ENCODE measurements at places on chromosomes 4 and X.
A peak's percentile ranks its signal among the peaks of the same experiment; 100 is the strongest.

DNA sequence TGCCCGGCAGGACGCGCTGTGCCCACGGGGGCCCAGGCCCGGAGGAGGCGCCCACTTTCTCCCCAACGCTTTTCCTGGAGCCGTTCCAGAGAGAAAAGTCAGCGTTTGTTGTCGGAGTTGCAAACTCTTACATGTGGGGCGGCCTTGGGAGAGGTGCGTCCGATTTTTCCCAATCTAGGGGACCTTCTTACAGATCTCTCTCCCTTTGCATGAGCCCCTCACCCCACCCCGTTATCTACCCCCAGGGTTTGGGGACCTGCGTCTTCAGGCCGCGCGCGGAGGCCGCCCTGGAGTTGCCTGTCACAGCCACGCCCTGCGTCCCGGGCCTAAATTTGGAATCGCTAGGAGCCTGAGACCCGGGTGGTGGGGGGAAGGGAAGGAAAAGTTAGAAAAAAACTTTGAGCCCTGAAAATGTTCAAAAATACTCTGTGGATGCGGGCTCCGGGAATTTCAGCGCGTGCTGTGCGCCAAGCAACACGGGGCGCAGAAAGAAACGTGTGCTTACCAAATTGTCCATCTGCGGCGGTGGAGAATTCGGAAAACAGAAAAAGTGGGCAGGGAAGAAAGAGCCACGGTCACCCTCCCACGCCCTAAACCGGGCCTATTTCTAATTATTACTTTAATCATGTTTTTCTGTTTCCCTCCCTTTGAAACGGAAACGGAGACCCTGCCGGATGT, 587 bp downstream of the CD99 start:
- DNase-seq = no peak

DNA sequence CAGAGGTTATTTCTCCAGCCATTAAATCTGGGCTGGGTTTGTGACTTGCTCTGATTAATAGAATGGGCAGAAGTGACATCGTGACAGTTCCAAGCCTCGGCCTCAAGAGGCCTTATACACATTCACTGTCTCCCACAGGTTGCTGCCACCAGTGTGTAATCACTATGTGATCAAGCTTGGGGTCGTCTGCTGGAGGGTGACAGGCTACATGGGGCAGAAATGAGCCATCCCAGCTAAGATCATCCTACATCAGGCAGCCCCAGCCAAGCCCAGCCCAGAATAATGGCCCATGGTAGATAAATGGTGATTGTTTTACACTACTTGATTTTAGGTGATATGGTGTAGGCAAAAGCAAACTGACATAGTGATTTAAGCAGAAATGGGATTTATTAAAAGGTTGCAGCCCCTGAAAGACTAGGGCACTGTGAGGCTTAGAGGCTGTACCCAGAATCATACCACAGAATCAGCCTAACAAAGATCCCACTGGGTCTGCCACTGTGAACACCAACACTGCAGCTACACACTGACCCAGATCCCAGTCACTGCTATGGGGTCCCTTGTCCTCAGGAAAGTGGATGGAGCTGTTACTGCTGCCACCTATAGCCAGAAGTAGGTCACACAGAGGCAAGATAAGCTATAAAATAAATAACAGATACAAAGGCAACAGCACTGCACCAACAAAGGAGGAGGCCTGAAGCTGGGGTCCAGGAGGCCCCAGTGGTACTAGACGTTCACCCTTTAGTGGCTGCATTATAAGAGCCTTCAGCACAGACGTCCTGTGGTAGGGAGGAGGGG, 159.6 kb upstream of the RBPJ start:
- no peak for DNase-seq

GRCh38 chr4:185508181-185508580, 27.1 kb downstream of the PDLIM3 start:
- no peak for DNase-seq

DNA sequence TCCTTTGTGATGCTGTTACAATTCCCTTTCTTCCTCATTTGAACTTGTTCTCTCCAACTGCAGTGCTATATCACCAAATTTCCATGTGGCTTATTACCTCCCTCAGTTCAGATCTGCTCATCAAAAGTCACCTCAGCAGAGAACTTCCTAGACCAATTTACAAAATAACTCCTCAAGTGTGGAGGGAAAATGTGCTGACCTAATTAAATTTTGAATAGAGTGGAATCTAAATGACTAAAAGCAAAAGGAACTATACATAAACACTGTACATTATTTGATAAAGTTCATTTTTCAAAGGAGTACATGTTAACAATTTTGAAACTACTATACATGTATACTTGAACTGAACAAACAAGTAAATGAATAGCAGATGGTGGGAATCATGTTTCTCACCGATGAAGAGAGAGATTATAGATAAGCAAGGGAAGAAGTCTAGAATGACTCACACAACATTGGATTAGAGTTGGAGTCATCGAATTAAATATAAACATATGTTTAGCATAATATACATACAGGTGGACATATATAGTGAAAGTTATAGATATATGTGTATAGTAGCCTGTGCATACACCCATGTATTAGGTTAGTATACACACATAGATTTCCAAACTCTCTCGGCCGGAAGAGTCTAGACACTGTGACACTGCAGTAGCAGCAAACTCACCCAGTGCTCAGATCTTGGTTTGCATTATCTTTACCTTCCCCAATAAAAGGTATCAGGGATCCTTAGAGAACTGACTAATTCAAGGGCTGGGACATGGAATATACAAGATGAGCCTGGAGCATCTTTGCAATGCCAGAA, 318.7 kb downstream of the PCDH18 start:
- DNase-seq = no peak

- no peak for DNase-seq
These were observed 594.7 kb downstream of the SMARCA1 start for GRCh38 chrX:128928636-128929035.

DNA sequence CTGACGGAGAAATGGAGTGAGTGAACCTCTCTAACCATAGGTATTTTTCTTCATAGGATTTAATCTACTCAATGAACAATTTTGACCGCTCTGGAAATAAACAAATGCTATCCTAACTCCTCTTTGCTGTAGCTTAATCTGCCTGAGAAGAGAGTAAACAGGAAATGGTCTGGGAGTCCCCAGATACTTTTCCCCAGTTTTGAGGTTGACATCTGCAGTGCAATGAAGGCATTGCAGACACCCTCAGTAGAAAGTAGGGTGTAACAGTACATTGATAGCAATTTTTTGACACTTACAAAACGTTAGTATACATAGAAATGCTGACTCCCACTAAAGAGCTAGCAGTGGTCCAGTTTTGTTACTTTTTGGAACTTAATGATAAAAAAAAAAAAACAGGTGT, 495.9 kb upstream of the FAM241A start:
- no peak for DNase-seq

- no peak for DNase-seq
These were observed 97.9 kb downstream of the MAB21L2 start for GRCh38 chr4:150679765-150680343.

- DNase-seq = no peak
These were observed 24.9 kb upstream of the MTM1 start for GRCh38 chrX:150543230-150544155.

DNA sequence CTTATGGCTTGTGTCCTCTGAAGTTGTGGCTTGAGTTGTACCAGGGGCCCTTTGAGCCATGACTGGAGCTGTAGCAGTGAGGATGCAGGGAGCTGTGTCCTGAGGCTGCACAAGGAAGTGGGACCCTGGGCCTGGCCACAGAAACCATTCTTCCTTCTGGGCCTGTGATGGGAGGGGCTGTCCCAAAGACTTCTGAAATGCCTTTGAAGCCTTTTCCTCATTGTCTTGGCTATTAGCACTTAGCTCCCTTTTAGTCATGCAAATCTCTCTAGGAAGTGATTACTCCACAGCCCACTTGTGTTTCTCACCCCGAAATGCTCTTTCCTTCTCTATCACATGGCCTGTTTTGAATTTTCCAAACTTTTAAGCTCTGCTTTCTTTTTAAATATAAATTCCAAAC, 92.4 kb downstream of the FHDC1 start:
- no peak for DNase-seq

- no peak for DNase-seq
These were observed 612.7 kb downstream of the KCTD8 start for GRCh38 chr4:43835869-43836268.

DNA sequence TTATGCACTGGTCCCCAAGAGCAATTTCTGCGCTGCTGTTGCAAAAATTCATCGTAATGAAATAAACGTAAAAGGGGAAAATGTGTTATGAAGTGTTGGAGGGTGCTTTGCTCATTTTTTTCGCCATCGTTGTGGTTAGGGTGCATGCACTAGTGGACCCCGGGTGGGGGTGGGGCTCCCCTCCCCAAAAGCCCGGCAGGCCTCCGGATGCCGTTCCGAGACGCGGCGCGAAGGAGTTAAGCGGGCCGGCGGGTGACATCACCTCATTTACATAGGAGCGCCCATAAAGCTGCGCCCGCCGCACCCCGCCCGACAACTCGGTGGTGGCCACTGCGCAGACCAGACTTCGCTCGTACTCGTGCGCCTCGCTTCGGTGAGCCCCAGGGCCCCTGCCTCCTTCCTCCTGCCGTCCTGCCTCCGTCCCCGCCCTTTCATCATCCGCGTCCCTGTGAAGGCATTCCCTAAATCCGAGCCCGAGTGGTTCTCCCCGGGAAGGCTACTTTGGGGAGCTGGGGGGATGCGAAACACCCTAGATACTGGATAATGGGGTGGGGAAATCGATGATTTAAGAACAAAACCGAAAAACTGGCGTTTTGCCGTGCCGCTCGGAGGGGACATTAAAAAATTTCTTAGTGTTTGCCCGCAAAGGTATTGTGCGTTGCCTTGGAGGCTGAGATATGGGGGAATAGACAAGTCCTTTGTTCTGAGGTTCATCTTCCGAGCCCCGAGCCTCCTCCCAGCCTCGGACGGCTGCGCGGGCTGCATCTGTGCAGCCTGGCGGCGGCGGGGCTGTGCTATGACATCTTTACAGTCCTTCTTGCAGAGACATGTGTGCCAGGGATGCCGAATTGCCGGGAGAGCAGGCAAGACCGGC, at the start of gene TMSB4X:
Gene TMSB4X (plus strand): TSS at position 315 of the 874 bp plus-strand sequence.
- peak; percentile 68 for DNase-seq

DNA sequence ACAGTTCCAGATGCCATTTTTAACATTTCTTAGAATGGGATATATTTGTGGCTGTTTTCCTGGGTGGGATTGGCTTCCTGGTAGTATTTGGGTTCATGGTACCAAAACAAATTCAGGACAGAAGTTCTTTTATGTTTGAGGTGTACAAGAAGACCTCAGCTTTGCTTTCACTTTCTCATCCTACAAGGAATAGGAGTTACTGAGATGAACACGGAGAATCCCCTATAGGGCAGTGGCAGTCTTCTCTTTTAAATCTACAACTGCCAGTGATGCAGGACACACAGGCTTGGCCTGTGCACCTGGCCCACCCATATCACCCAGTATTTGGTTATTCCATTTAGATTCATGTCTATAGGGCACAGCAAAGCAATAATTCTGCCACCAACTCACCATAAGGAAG, 35.2 kb downstream of the SLC10A7 start:
- no peak for DNase-seq

GRCh38 chr4:15805583-15806517, 27.7 kb downstream of the CD38 start:
- DNase-seq = peak; percentile 5

GRCh38 chr4:84814094-84814750, 152.3 kb downstream of the WDFY3 start:
- DNase-seq = no peak

DNA sequence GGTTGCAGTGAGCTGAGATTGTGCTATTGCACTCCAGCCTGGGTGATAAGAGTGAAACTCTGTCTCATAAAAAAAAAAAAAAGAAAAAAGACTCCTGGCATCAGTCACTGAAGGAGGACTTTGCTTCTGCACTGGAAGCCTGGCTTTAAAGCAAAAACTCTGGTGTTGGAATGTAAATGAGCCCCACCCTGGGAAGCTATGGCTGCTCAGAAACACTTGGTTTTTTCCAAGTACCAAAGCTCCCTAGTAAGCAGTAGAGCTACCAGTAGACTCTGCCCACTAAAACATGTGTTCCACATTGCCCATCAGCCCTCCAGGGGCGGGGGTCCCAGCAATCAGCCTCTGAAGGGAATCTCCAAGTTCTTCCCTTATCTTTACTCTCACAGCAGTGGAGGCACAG, 154.4 kb downstream of the SHROOM3 start:
- no peak for DNase-seq

GRCh38 chr4:53907772-53908171, 156.6 kb downstream of the CHIC2 start:
- DNase-seq = no peak

GRCh38 chr4:24611575-24611974, 27.2 kb upstream of the DHX15 start:
- no peak for DNase-seq

GRCh38 chr4:167964766-167965373, 127.5 kb upstream of the ANXA10 start:
- DNase-seq = no peak

DNA sequence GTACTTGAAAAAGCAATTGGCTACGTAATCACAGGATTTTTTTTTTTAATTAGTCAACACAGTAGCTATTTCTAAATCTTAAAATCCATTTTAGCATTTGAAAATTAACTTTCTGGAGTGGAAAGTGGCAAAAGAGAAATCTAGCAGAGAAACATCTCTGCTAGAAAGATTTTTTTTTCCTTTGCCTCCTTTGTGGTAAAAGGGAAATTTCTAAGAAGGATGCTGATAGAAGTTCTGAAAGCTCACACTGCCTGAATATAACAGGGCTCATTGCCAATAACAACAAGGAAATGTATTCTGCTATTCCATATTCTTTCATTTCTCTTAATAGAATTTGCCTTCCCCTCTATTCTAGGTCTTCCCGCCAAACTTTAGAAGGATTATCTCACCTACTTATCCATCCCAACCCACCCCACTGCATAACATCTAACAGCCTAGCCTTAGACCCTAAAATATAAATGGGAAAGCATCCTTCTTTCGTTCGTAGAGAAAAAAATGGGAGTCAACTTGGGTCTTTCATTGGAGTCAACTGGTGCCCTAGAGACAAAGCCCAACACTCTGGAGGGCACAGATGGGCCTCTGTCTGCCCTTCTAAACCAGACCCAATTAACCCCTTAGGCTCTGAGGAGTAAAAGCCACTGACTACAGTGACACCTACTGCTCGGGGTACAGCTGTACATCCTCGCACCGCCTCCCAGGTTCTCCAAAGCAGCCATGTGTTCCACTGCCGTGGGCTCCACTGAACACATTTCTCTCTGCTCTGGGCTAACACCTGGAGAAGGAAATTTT, 103.9 kb downstream of the MAML3 start:
- peak; percentile 77 for DNase-seq

- DNase-seq = no peak
These were observed 42.5 kb upstream of the KCNIP4 start for GRCh38 chr4:21991050-21991449.

All from NCI-H446 (cell line).